EH (cell line): ENCODE measurements at places on chromosomes 16 and 17.

GRCh38 chr16:51818342-51818944, 667.4 kb upstream of the SALL1 start:
- peak; percentile 60 for DNase-seq

- no peak for DNase-seq
These were observed 5.5 kb upstream of the SRL start for GRCh38 chr16:4247460-4247784.

GRCh38 chr17:74449773-74450172, 16.7 kb upstream of the CD300A start:
- no peak for DNase-seq

DNA sequence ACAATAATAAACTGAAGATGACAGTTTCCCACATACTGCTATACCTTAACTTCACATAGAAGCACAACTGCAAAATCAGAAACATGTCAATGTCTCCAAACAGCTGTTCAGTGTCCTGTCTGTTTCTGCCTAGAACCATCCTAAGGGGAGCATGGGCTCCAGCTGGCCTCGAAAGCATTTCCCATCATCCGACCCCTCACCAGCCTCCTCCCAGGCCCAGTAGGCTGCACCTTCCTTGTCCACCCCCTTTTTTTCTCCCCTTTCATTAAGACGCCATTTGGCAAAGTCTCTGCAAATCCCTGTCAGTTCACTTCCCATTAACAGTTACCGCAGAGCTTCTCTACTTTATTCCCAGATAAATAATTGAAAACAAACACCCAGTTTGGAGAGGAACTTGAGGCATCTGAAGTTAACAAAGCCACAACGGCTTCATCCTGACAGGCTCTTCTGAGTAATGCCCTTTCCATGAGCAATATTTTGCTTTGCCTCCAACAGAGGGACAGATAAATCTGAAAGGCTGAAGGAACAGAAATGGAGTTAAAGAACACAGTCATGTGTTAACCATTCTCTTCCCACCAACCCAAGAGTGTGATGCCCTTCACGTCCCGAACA, 65.3 kb downstream of the SLC39A11 start:
- DNase-seq: peak; percentile 72

- DNase-seq: no peak
These were observed 2.0 kb downstream of the DNASE1L2 start for GRCh38 chr16:2238150-2238837.

GRCh38 chr16:84751947-84752346, 52.1 kb downstream of the USP10 start:
- peak; percentile 37 for DNase-seq

GRCh38 chr16:47278306-47278970, 134.7 kb upstream of the NETO2 start:
- no peak for DNase-seq

DNA sequence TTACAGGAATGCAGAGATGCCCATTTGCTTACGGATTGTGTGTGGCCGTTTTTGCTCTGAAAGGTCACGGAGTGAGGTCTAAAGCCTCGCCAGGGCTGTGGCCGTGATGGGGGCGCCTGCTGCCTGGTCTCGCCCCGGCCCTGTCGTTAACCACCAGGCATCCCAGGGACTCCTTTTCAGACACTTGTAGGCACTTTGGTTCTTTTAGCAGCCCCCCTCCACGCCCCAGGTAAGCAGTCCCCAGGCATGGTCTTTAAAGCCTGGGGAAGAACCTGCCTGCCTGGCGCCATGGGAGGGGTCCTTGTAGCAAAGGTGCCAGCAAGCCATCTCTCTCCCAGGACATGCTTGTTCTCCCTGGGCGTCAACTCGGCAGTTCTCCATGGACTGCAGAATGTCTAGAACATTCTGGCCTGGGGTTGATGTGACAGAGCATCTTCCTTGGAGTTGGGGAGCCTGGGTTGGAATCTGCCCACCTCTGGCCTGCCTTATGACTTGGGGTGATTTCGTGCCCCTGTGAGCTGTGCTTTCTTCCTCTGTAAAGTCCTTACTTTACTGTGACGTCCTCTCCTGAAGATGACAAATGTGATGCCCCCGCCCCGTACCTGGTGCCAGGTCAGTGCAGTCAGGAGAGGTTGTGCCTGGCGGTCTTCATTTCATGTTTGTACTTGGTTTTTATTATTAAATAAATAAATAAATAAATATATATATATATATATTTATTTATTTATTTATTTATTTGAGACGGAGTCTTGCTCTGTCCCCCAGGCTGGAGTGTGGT, 5.4 kb downstream of the KCTD5 start:
- no peak for DNase-seq

DNA sequence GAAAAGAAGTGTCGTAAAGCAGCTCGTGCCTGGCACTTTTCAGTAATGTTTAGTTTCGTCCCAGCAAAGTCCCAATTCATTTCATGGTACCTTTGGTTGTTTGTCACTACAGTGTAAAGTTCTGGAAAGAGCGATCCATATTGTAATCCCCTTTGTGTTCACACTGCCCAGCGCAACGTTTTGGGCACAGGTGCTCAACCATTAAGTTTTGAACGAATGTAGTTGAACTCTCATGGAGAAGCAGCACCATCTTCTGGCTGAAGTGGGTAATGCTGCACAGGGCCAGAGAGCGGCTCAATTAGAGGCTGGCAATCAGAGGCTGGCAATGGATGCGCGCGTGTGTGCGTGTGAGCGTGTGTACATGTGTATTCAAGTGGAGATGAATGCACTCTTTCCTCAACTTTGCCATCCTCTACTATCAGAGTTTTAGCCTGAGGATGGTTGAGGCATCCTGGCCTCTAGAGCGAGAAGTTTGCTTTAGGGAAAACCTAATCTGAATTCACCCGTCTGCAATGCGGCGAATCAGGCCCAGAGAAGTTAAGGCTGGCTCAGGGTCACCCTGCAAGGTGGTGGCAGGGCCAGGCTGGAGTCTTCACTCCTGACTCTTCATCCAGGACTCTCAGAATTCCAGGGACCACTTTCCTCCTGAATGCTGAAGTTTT, 29.9 kb downstream of the DYNLL2 start:
- peak; percentile 68 for DNase-seq

DNA sequence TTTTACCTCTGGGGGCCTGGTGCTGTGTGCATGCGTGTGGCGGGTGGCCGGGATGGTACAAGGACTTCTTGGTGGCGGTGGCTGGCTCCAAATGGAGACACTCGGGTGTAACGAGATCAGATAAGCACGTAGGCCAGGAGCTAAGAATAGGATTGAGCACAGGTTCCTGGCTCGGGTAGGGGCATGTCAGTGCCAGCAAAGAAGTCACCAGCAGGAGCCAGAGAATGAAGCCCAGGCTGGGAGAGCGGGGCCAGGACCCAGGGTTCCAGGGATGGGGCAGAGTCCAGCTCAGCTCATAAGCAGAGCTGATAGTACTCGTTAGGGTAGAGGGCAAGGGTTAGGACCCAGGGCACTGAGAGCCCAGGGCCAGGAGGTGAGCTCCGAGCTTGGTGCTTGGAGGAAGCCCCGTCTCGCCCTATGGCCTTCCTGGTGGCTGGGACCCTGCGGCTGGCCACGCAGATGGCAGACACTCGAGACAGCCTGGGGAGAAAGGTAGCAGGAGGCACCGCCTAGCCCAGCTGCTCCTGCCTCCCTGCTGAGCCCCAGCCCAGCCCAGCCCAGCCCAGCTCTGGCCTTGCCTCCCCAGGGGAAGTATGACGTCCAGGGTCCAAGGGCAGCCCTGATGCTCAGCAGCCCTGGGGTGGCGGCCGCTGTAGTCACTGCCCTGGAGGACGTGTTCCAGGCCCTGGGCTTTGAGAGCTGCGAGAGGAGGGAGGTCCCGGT, 8.9 kb downstream of the ZNF213 start:
- no peak for DNase-seq

GRCh38 chr17:12342609-12343435, 322.1 kb downstream of the MAP2K4 start:
- peak; percentile 32 for DNase-seq

DNA sequence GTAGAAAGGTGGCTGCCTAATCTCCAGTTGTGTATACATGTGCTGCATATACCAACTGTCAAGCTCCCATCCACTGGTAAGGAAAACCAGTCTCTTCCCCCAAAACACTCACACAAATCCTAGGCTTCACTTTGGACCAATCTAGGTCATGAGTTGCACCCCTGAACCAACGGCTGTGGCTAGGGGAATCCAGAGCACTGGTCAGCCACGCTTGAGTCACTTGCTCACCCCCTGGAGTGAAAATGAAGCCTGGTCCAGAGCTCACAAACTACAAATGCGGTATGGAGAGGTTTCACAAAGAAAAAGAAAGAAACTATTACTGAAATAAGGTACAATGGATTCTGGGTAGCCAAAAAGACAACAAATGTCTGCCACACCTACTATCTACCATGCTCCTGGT, 66.1 kb upstream of the NLK start:
- no peak for DNase-seq

- no peak for DNase-seq
These were observed 9.6 kb upstream of the UQCRC2 start for GRCh38 chr16:21943571-21943970.

GRCh38 chr17:28972437-28972836, 21.1 kb upstream of the PHF12 start:
- DNase-seq: peak; percentile 85

DNA sequence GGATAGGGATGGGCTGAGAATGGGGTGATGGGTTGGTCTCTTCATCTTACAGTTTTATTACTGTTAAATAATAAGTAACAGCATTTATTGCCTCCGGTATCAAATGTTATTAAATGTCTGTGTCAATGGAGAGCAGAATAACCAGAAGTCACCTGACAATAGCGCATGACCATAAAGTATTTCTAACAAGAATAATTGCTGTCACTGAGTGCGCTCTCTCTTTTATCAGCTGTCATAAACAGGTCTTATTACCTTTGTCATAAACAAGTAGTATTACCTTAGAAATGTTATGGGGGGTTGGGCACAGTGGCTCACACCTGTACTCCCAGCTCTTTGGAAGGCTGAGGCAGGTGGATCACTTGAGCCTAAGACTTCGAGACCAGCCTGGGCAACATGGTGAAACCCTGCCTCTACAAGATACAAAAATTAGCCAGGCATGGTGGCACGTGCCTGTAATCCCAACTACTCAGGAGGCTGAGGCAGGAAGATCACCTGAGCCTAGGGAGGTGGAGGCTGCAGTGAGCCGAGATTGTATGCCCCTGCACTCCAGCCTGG, 120.6 kb downstream of the MAP2K6 start:
- DNase-seq: no peak

DNA sequence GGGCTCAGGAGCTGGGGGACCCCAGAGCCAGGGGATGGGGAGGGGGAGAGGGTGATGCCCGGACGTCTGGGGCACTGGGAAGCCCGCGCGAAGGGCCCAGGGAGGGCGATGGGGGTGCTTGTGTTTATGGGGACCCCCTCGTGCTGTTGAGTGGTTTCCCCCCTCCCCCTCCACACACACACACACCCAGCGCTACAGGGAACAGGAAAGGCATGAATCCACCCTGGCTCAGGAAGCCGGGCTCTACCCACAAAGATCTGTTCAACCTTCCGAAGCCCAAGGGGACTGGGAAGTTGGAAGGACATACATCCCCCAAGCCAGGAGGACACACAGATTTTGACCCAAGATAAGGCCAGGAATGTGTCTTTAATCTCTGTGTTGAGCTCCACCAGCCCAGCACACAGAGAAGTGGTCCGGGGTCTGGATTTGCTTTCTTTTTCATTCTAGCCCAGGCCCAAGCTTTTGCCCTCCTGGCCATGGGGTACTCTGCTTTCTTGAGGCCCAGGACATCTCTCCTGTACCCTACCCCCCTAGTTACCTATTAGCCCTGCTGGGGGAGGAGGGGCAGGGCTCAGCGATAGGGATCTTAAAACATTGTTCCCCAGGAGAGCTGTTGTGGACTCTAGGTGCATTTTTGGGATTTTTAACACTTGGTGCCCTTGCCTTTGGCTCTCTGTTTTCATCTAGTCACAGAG, 1.2 kb downstream of the UBALD2 start:
- peak; percentile 58 for DNase-seq

DNA sequence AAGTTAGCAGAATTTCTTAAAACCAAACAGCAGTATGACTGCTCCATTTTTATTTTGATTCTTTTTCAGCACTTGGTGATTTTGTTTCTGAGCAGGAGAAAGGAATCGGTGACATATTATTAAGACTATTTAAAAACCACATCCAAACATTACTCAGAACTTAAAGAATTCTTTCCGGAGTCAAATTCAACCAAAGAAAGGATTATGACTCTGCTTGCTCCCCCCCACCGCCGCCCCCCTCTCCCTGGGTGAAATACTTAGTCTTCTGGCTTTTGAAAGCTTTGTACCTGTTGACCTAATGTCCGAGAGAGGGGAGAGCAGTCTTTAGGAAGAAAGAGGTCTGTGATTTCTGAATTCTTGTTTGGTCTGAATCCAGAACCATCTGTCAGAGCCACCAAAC, 17.9 kb upstream of the COL1A1 start:
- peak; percentile 93 for DNase-seq

- DNase-seq: no peak
These were observed 78.6 kb downstream of the SDR42E1 start for GRCh38 chr16:81932668-81933067.

DNA sequence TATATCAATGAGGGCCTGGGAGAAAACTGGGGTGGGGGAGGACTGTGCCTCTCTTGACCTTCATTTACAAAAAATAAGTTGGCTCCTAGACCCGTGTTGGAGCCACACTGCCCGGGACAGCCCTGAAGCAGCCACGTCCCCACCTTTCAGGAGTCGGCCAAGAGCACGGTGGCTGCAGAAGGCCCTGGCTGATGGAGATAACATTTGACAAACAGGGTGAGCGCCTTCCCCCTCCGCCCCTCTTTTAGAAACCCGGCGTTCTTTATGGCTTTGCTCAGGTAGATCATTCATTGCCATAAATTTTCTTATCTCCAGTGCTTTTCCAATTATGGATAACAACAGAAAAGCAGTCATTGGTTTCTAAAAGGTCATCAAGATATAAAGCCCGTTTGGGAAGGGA, 398.1 kb upstream of the TNRC6C start:
- no peak for DNase-seq

GRCh38 chr16:1731603-1732002, 25.6 kb downstream of the MAPK8IP3 start:
- DNase-seq: no peak

DNA sequence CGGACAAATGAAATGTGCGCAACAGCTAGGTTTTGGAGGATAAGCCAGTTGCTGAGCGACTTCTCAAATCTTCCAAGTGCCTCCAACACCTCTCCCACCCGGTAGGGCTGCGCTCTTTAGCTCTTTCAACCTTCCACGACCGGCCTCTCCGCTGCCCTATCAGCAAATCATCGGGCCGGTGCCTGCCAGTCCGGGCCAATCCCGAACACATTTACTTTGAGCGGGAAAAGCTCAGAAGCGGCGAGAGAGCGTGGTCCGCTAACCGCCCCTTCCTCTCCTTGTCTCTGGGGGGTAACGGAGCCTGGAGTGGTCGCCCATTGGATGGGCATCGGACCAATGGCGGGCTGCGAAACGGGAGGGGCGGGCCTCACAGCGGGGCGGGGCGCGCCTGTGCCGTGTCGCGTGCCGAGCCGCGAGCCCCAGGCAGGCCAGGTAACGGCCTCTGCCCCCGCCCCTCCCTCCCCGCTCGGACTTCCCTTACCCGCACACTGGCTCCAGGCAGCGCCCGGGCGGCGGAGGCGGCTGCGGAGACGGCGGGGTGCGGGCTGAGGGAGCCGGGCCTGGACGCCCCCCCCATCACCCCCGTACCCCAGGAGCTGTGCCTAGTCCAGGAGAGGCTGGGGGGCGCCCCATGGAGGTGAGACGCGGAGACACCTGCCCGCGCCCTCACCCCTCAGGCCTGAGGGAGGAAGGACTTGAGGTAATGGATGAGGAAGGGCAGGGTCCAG, at the start of gene MEIOC:
Gene MEIOC (plus strand): TSS at position 486 of the 728 bp plus-strand sequence. CDS start 146 bp downstream, at position 632.
- peak; percentile 23 for DNase-seq
